ENCODE measurements at places on chromosomes 7 and 10.

GRCh38 chr7:84714765-84715164, 472.1 kb downstream of the SEMA3D start:
- no peak for DNase-seq

DNA sequence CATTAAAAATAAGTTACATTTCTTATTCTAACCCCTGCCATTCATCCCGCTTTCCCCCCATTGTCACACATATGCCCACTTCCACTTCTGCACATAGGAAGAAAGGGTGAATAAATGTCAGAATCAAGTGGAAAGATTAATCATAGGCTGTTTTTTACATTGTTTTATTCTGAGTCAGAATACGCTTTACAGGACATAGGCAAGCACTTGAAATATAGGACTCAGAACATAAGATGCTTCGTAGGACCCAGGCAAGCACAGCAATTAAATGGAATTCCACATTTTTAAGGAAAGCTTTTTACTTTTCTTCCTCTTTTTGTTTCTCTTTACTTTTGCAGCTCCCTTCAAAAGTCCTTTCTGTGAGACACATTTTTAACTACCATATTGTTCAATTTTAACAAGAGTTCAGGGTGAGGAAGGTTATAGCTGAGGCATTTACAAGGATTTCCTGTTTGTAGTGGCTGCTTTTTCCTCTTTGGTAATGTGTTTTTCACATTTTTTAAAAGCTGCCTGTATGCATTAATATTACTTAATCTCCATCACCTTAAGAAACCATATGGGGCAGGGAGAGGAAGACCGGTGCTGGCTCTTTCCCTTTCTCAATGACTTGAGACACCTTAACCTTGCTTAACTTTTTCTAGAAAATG, 130.0 kb downstream of the TES start:
- no peak for DNase-seq

DNA sequence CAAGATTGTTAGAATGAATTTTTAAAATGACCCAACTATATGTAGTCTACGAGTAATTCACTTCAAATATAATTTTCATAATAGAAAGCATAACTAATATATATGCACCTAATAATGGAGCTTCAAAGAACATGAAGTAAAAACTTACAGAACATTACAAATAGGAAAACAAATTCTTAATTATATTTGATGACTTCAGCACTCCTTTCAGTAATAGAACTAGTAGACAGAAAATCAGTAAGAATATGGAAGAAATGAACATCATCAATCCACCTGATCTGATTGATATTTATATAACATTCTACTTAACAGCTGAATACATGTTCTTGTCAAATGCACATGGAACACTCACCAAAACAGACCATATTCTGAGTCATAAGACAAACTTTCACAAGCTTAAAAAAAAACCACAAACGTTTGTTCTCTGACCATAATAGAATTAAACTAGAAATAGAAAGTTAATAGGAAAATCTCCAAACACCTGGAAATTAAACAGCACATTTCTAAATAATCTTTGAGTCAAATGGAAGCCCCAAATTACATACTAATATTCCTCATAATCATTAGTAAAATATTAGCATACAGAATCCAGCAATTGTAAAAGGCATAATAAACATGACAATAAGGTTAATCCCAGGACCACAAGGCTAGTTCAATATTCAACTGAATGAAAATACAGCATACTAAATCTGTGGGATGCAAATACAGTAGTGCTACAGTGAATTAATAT, 48.0 kb downstream of the BRAF start:
- no peak for DNase-seq

- DNase-seq: no peak
Measured at GRCh38 chr7:155941688-155942087, 129.4 kb upstream of the SHH start.

- no peak for DNase-seq
Measured at GRCh38 chr7:29567174-29567573, 3.5 kb downstream of the PRR15 start.

DNA sequence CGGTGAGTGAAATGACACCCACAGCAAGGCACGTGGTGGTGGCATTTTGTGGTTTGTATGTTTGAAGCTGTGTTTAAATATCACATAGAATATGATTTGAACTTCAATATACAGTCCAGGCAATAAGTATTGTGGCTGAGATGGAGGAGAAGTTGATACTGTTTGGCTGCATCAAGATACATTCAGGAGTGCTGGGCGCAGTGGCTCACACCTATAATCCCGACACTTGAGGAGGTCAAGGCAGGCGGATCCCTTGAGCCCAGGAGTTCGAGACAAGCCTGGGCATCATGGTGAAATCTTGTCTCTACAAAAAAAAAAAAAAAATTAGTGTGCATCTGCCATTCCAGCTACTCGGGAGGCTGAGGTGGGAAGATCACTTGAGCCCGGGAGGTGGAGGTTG, 35.2 kb upstream of the NUB1 start:
- no peak for DNase-seq

- no peak for DNase-seq
Measured at GRCh38 chr10:7243139-7243538, 167.7 kb downstream of the SFMBT2 start.

GRCh38 chr7:37382546-37383088, 66.0 kb downstream of the ELMO1 start:
- no peak for DNase-seq
